Bone marrow (tissue), 2 donors: ENCODE measurements at places on chromosomes 12 and 14.

- DNase-seq: no peak
These were observed 226.3 kb downstream of the ERC1 start for GRCh38 chr12:1217191-1217949.

- no peak for DNase-seq
These were observed 21.1 kb downstream of the GSC start for GRCh38 chr14:94748667-94749347.

- no peak for DNase-seq
These were observed 4.0 kb upstream of the AVIL start for GRCh38 chr12:57822392-57823130.

DNA sequence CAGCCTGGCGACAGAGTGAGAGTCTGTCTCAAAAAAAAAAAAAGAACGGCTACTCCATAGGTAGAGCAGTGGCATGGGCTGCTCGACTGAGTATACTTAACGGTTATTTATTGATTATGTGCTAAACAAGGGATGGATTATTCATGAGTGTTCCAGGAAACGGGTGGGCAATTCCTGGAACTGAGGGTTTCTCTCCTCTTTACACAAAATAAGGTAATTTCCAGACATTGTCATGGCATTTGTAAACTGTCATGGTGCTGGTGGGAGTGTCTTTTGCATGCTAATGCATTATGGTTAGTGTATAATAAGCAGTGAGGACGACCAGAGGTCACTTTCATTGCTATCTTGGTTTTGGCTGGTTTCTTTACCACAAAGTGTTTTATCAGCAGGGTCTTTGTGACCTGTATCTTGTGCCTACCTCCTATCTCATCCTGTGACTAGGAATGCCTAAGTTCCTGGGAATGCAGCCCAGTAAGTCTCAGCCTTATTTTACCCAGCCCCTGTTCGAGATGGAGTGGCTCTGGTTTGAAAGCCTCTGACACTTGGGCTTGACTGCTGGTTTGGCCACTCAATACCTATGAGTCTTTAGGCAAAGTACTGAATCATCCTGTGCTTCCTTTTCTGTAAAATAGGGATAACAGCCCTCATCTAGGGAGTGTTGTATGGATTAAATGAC, 3.2 kb downstream of the DGLUCY start:
- DNase-seq: no peak

- no peak for DNase-seq
These were observed 31.3 kb downstream of the MIA2 start for GRCh38 chr14:39265033-39265432.

DNA sequence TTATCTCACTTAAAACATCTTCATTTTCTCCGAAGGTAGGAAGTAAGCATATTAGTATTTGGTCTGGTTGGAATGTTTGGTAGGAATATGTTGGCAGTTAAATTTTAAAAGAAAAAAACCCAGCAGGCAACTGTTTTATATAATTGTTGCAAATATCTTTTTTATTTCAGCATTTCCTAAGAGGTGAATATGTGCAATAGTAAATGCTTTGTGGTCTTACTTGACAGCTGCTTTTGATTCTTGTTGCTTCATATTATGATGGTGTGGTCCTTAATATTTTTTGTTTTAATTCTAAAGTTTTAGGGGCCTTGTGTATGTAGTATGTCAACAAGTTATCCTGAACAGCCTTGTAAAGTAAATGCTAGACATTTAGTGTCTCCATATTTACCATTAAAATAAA, 6.3 kb downstream of the TRAFD1 start:
- DNase-seq: no peak

DNA sequence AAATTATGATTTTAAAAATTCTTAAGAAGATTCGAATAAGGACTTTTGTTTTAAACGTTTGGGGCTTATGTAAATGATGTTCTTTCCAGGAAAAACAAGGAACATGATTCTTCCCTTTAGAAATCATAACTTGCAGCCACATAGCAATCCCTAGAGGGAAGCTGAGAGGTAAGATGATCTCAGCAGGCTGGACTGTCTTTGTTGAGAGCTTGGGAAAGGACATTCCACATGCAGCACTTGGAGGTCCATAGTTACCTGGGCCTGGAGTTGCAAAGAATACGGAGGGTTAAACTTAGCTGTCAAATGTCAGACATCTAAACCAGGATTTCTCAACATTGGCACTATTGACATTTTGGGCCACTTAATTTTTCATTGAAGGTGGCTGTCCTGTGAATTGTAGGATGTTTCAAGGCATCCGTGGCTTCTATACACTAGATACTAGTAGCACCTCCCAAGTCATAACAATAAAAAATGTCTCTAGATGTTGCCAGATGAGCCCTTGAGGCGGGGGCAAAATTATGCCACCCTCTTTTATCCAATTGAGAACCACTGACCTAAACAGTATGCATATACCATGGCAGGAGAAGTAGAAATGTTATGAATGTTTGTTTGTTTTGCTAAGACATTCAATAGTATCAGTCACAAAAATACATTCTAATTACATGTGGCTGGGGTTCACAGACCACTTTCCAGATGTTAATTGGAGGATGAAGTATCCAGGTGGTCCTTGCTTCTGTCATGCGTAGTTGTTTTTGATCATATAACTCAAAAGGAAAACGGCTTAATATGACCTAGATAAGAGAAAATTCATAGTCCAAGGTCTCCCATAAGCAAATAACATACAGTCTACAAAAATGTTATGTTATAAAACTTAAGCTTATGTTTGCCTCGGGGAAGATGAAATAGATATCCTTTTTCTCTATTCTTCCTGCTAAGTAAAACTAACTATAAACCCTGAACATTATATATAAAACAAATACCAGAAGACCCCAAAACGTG, 30.5 kb downstream of the TTC6 start:
- no peak for DNase-seq

- DNase-seq: no peak
These were observed 67.8 kb upstream of the LTA4H start for GRCh38 chr12:96103067-96103644.

GRCh38 chr14:97442363-97442762, 645.2 kb downstream of the VRK1 start:
- no peak for DNase-seq

DNA sequence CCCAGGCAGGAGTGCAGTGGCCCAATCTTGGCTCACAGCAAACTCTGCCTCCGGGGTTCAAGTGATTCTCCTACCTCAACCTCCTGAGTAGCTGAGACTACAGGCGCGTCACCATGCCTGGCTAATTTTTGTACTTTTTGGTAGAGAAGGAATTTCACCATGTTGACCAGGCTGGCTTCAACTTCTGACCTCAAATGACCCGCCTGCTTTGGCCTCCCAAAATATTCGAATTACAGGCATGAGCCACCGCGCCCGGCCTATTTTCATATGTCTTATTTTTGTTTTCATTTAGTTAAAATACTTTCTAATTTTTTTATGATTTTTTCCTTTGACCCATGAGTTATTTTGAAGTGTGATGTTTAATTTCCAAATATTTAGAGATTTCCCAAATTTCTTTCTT, 143.6 kb upstream of the VRK1 start:
- no peak for DNase-seq

DNA sequence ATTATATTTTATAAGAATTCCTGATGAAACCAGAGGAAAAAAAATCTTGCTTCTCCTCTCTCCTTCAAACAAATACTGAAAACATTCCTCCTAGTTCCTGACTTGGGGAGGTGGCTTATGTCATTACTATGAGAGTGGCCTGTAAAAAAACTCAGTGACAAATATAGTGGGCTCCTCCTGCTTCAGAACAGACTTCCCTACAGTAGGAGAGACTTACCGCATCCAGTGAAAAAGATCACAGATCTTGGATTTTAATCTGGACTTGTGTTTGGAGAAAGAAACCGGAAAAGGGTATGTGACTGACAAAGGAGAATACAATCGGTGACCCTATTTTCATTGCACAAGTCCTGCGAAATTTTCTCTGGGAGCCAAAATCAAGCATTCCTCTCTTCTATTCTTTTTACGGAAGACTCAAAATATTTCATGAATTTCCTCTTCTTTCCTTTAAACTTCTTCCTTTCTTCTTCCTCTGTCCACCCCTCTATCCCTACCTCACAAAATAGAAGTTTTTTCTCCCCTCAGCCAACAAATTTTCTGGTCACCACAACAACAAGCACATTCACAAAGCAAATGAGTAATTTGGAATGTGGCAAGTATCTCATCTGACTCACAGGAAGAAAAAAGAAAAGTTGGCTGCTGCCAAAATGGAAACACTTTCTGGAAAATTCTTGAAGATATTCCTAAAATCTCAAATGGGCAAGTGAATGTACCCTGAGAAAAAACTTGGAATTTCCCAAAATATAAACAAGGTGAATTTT, 185.1 kb upstream of the CDKN3 start:
- DNase-seq: no peak

- DNase-seq: no peak
These were observed 316.8 kb downstream of the CCDC91 start for GRCh38 chr12:28507033-28507432.

DNA sequence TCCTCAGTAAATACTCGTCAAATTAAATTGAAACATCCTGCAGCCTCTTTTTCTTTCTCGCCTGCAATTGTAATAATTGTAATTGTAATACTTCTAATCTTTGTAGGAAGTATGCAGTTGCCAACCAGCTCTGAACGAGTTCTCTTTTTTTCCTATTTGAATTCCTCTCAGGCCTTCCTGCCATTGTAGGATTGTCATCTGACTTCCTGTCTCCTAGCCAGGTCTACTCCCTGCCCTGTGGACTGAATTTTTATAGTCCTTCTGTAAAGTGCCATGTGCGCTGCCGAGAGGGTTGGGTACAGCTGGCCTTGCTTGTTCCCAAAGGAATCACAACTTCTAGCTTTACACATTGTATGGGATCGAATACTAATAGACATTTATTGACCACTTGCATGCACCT, 183.3 kb downstream of the SSPN start:
- DNase-seq: no peak

DNA sequence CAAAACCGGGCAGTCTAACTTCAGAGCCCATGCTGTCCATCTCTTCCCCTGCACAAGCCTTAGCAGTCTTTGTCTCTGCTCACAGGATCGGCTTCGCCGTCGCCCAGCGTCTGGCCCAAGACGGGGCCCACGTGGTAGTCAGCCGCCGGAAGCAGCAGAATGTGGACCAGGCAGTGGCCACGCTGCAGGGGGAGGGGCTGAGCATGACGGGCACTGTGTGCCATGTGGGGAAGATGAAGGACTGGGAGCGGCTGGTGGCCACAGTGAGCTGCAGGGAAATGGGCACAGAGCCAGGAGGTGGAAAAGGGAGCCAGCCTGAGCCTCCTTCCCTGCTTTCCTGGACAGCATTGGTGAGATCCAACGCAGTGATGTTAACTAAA, 14.2 kb upstream of the CARMIL3 start:
- no peak for DNase-seq

DNA sequence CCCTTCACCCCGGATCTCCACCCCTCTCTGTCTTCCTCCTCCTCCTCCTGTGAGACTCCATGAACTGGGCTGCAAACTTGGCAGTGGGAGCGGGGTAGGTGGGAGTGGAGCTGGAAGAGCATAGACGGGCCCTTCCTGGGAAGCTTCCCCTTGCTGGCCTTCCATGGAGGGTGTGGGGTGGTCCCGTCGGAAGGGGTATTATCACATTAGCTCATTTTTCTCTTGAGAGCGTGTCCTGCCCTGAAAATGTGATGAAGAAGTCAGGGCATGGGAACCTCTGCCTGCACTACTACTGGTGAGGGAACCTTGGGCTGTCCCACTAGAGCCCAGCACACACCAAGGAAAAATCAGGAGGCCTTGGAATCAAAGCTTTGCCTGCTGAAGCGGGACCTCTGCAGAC, 66.5 kb downstream of the CACNA1C start:
- no peak for DNase-seq

DNA sequence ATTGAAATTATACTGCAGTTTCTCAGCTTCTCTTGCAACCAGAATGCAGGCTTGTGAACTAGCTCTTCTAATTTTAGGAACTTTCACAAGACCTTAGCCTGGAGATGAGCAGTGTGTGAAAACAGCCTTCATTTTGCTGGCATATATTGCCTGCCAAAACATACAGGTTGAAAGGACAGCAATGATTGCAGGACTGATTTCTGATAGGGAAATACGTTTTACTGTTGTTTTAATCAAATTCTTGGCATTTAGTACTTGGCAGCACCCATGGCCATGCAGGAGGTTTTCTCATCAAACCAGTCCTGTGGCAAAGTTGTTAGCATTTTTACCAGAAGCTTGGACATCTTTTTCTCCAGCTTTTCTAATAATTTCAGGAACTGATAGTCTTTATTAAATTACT, 91.9 kb upstream of the MUCL1 start:
- DNase-seq: no peak

DNA sequence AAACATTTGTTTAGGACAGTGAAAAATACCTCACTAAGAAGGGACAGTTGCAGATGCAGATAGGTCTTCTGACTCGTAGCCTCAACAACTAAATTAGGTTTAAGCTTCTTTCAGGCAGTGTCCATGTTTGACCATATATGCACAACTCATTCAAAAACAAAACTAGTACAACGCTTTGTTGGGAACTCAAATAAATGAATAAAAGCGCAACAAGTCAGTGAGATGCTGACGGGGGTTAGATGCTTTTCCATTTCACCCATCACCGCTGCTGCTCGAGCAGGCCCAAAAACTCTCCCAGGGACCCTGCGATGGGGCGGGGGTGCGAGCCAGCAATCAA, 633 bp downstream of the RPAP3 start:
- DNase-seq: no peak

DNA sequence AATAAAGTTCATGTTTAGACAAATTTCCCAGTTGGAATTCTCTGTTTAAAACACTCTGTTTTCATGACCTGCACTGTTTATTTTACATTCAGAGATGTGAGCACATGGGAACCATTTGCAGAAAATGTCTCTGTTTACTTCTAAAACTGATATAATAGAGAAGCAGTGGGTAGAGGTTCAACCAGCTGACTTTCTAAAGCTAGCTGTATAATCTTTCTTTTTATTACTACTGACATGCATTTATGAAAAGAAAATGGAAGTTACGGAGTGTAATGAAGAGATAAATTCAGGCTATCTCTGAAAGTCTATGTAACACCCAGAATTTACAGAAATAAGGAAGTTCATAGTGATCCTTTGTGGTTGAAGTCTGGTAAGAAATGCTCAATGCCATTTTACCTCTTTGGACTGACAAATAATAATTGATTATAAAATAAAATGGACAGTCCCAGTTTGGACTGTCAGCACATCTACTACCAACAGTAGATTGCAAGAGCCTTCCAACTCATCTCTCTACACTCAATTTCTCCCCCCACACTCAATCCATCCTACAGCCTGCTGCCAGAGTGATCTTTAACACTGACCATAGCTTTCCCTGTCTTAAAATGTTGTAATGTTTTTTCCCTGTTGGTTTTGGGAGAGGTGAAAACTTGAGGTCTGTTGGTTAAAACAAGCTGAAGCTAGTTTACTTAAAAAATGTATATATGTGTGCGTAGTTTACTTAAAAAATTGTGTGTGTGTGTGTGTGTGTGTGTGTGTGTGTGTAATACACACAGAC, 137.4 kb downstream of the AEBP2 start:
- peak; percentile 31 for DNase-seq

- no peak for DNase-seq
These were observed 10.6 kb upstream of the FOXN3 start for GRCh38 chr14:89427426-89428172.

DNA sequence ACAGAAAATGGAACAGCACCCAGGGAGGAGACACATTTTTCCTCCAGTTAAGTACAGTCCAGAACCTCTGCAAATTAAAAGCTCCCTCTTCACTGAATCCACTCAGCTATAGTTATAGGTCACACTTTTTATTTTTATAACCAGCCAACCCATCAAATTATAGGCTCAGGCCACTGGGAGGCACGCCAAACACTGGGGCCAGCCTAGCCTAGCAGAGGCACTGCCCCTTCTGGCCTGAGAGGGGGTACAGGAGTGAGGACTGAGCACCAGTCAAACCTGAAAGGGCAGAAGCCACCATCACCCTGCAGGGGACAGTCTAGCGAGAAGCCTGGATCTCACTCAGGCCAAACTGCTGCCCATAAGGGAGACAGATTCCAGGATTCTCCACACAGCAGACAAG, 19.3 kb downstream of the FMNL3 start:
- DNase-seq: no peak
